ENCODE measurements at places on chromosomes 6 and 20.

DNA sequence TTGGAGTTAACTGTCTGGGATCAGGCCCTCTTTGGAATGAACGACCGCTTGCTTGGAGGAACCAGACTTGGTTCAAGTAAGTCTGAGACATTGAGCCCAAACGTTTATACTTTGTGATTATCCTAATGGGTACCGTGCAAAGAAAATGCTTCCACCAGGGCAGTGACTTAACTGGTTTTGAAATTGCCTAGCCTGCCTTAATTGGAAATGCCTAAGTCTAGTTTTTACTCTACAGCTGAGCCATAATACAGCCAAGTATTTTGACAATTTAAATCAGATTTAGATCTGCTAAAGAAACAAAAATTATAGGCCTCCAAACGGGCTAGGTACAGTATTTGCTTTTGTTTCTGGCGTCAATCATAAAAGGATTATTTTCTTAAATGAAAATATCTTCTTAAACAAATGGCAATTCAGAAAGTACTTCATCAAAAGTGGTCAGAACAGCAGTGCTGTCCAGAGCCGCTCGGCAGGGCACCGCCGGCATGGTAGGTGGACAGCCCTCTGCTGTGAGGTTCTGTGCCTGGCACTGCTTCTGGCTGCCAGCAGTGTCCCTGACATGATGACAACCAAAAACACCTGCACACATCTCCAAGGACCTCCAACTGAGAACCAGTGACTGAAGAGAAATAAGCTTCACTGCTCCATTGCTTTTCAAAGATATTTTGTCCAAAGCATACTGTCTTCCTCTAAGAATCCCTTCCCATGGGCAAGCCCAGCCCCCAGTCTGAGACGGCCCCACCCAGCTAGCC, 55.6 kb downstream of the EZR start:
- no peak for DNase-seq

DNA sequence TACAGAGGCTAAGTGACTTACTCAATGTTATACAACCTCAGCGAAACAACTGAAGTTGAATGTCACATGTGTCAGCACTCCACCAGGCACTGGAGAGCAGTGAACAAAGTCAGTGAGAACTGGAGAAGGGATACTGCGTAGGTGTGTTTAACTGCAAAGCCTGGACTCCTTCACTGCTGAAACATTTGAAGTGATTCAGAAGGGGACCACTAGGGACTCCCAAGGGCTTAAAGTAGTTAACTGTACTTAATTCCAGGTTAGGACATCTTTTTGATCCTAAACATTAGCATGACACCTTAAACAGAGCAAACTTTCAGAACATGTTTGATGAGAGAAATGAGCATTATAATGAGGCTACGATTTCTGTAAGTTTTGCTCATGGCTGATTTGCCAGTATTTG, 45.0 kb upstream of the ZBTB24 start:
- no peak for DNase-seq

DNA sequence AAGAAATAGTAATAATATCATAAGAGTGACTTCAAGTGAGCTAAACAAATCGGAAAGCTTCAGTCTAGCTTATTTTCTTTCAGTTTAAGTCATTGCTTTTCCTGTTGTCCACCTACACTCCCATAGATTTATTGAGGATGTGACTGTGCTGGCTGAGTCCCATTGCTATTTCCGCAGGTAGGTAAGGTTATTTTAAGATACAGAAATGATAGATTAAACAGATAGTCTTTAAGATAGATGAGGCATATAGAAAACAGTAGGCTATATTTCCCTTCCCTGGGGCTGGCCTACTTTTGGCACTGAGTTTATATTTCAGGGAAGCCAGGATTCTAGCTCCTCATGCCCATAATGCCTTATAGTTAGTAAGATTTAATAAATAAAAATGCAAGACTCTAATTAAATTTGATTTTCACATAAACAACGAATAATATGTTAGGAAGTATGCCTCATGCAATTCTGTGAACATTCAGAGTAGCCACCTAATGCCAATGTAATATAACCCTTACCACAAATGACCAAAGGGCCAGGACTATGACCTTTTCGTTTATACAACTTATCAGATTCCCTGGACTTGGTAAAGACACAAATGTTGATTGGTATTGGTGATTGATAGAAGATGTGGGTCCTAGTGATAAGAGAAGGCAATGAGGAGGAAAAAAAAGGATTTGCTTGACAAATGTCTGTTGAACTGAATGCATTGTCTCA, 1079.3 kb downstream of the EPHA7 start:
- DNase-seq = no peak

- peak; percentile 96 for DNase-seq
Measured at GRCh38 chr6:17962436-17963031, 24.9 kb downstream of the KIF13A start.

DNA sequence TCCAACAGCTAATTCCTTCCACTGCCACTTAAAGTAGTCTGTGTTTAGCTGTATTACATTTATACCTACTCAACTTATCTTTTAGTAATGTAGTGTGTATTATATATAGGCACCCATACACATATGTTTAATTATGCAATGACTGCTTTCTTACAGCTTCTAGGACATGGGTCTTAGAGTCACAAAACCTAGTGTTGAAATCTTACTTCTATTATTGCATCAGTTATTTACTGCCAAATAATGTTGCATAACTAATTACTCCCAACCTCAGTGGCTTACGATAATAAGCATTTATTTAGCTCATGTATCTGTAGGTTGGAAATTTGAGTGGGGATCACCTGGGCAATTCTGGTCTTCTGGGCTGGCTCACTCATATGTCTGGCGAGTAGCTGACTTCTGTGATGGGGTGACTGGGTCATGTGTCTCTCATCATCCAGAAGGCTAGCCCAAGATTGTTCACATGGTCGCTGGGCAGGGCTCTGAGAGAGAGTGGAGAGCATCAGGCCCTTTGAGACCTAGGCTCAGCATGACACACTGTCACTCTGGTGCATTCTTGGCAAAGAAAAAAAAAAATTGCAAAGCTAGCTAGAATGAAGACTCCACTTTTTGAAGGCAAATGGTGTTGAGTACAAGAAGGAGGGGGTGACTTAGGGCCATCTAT, 187.0 kb downstream of the PLCB1 start:
- no peak for DNase-seq

GRCh38 chr6:42690151-42690702, 32.2 kb downstream of the PRPH2 start:
- DNase-seq = no peak

DNA sequence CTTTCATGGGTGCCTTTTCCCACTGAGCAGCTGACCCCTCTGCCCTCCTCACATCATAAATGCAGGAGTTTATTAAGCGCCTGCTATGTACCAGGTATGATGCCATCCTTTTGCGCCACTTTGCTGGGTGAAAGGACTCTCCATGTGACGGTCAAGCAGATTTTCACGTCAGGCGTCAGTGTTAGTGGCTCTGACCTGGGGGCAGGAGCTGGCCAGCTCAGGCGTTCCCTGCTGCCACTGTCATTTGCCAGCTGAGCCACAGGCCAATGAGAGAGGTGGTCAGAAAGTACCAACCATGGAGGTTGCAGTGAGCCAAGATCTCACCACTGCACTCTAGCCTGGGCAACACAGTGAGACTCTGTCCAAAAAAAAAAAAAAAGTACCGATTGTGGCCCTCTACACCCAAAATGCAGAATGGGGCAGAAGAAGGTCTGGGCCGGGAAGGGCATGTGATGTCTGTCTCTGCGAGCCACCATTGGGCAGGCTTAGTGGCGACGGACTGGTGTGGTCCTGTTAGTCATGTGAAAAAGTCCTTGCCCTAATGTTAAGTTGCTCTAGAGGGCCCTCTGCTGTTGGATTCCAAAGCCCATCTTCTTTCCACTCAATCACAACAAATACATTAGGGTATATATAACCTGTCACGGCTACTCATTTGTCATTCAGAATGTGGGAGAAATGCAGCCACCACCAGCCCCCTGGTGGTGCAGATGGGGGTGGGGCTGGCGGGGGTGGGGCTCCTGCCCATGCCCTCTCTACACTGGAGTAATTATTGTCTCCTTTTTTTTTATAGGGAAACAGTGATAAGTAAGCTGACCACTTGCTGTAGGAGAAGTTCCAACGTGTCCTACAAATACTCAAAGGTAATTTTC, 18.4 kb upstream of the SLC22A1 start:
- DNase-seq = no peak

DNA sequence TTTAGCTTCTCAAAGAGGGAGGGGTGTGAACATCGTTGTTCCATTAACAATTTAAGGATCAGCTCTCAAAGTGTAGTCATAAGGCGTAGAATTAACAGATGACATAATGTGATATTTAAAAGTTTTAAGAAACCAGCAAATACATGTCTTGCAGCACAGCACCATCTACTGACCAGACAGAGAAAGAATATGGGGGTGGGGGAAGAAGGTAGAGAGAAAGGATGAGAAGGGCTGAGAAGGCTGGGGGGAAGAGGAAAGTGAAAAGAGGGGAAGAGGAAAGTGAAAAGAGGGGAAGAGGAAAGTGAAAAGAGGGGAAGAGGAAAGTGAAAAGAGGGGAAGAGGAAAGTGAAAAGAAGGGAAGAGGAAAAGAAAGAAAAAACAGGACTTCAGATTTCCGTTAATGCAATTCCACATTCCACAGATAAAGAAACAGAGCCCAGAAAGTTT, 80.9 kb downstream of the HAO1 start:
- DNase-seq = no peak

- no peak for DNase-seq
Measured at GRCh38 chr20:3712279-3712873, at the start of gene SIGLEC1. TSS of gene SIGLEC1 (minus strand) at chr20:3712600. CDS start at chr20:3707128, 5,472 bp downstream.

DNA sequence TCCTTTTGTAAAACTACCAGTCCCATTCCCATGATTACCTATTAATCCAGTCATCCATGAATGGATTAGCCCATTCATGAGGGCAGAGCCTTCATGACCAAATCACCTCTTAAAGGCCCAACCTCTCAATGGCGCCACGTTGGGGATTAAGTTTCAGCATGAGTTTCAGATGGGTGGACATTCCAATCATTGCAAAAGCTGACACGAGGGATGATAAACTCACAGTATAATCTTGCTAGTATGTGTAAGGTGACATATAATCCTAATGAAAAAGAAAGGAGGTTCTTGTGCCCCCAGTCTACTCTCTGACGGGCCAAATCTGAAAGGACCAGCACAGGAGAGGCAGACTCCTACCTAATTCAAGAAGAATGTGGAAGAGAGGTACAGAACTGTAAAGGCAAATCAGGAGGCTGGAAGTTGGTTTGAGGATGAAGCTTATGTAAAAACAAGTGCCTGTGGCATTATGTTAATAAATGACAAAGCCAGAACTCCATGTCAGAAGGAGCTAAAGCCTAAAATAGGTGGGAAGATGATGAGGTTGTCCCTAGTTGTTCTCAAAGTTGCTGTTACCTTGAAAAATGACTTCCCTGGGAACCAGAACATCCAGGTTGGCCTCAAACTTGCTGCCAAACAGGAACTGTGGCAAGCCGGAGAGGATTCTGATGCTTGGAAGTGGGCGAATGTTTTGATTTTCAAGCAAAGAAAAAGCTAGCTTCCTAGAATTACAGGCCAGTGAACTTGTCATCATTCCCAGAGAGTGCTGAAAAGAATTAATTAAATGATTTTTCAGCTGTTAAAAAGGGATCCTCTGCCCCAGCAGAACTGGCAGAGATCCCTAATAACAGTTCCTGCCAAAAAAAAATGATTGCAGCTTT, 106.5 kb upstream of the TIAM2 start:
- DNase-seq = no peak

DNA sequence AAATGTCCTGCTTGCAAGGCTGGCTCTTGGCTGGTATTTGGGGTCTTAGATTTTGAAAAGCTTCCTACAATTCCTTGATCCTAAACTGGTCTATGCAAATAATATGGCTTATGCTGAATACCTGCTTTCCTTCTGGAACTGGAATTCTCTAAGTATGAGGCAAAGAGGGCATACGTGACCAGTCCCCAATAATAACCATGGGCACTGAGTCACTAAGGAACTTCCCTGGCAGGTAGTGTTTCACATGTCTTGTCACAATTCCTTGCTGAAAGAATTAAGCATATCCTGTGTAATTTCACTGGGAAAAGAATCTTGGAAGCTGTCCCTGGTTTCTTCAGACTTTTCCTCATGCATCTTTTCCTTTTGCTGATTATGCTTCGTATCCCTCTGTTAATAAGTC, 106.5 kb downstream of the MMS22L start:
- no peak for DNase-seq

GRCh38 chr6:163616452-163616851, 201.9 kb downstream of the QKI start:
- DNase-seq = no peak

DNA sequence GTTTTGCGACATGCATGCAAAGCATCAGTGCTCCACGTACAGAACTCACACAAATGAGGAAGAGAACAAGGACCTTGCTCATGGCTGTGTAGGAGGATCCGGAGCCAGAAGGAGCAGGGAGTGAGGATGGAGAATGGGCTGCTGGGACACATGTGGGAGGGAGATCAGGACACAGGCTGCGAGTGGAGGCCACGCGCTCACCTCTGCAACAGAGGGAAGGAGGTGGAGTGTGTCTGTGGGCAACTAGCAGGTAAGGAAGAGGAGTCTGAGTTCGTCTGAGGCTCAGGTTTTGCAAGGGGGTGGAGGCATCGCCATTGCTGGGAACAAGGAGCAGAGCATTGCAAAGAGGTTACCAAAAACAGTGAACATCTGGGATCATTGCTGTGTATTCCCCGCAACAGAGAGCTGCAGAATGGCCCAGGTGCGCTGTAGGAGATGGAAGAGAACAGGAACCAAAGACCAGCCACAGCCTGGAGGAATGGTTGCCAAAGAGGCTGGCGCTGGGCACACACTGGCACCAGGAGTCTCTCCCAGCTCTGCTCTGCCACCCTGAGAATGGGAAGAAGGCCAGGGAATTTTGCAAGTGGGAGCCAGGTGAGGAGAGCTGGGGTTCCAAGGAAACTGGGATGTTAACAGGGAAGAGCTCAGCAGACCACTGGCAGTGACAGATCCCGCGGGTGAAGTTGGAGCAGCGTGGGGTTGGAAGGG, 90.0 kb upstream of the RPS6KA2 start:
- no peak for DNase-seq

DNA sequence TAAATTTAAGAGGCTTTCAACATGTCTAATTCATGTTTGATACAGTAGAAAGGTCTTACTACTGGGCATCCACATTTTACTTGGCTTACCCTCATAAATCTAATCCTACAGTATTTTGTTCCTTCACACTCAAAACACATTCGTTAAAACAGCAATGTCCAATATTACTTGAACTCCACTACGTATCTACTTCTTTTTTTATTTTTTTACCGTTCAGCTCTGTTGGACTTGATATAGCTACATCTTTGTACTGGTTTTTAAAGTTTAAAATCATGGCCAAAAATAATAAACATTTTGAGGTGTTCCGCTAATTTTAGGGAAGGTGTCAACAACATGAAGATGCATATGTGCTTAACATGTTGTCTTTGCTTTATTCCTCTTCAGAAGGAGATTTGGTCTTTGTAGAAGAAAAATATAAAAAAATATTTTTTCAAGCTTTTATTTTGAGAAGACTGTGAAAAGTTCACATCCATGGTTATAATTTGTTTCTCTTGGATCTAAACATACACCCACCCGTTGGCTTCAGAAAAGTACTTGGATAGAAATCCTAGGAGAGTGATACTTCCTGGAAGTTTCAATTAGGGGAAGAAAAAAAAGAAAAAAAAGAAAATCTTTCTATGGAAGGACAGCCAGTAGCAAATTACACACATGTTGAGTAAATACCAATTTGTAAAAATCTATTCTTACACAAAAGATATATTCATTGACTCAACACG, 71.5 kb downstream of the EPB41L2 start:
- DNase-seq = no peak
